ENCODE measurements at places on chromosomes 3 and 15.
A peak's percentile ranks its signal among the peaks of the same experiment; 100 is the strongest.

GRCh38 chr3:185846037-185846436 is 21.2 kb upstream of the IGF2BP2 start:
- no peak for DNase-seq

GRCh38 chr3:9105421-9105820 is 142.1 kb upstream of the RAD18 start:
- DNase-seq: no peak

DNA sequence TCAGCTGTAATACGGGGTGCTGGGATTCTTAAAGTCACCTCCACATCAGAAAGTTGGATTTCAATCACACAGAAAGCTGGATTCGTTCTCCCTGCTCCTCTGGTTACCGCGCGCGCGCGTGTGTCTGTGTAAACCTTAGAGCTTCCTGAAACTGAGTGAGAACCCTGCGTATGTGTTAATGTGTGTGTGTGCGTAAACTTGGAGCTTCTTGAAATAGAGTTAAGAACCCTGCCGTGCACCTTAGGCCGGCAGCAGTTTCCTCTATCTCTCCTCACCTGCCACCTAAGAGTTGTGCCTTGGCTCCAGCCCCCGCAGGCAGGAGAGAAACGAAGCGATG is 531 bp downstream of the LZTFL1 start:
- no peak for DNase-seq

- no peak for DNase-seq
These were observed 8.2 kb upstream of the FAM240A start for GRCh38 chr3:46604127-46604526.

DNA sequence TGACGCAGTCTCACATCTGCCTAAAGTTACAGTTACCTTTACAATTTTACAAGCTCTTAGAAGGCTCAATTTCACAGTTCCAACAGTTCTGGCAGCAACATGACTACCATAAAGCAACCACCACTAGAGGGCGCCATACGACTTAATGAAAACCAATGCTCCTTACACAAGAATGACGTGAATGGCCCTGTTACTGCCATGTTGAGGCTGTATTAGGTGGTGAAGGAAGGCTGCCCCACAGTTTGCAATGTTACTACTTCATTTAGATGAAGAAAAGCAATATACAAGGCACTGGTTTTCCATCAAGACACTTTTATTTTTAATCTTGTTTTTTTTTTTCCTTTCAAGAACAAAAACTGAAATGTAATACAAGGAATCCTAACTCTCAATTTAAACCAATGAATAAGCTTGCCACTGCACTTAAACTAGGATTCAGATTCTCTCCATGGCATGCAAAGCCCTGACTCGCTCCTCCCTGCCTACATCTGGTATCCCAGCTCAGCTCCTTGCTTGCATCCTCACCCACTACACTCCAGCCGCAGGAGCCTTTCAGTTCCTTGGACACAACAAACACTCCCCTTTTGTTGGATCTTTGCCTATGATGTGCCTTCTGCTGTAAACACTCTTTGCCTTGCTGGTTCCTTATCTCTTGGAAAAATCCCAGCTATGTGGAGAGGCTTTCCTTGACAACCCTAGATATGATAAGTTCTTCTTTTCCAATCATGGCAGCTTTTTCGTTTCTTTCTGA is 270.7 kb downstream of the GBE1 start:
- peak; percentile 13 for DNase-seq

- DNase-seq: no peak
These were observed 17.9 kb upstream of the SQOR start for GRCh38 chr15:45616901-45617323.

- peak; percentile 73 for DNase-seq
These were observed at the start of gene INTS14 for GRCh38 chr15:65610871-65611718. TSS of gene INTS14 (minus strand) at chr15:65611131. CDS start at chr15:65607380, 3,751 bp downstream.

- no peak for DNase-seq
These were observed 39.3 kb downstream of the C2CD4B start for GRCh38 chr15:62125773-62126172.

DNA sequence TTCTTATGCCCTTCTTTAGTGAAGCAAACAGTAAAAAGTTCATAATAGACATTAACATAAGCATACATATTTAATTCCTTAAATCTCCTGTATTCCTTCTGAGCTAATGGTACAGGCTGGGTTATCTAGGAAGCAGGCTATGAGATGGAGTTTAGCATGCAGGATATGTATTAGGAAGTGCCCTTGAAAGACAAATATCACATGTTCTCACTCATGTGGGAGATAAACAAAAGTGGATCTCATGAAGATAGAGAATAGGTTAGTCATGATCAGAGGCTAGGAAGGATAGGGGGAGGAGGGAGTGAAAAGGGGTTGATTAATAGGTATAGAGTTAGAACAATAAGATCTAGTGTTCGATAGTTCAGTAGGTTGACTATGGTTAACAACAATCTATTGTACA is 105.4 kb downstream of the CLASP2 start:
- no peak for DNase-seq

Measured in 8988T (cell line).